ENCODE measurements at places on chromosomes 1 and 21.

GRCh38 chr21:30164796-30165195, 1.8 kb downstream of the CLDN17 start:
- no peak for DNase-seq

- DNase-seq = no peak
Measured at GRCh38 chr1:28180306-28181305, 4.1 kb upstream of the PTAFR start.

DNA sequence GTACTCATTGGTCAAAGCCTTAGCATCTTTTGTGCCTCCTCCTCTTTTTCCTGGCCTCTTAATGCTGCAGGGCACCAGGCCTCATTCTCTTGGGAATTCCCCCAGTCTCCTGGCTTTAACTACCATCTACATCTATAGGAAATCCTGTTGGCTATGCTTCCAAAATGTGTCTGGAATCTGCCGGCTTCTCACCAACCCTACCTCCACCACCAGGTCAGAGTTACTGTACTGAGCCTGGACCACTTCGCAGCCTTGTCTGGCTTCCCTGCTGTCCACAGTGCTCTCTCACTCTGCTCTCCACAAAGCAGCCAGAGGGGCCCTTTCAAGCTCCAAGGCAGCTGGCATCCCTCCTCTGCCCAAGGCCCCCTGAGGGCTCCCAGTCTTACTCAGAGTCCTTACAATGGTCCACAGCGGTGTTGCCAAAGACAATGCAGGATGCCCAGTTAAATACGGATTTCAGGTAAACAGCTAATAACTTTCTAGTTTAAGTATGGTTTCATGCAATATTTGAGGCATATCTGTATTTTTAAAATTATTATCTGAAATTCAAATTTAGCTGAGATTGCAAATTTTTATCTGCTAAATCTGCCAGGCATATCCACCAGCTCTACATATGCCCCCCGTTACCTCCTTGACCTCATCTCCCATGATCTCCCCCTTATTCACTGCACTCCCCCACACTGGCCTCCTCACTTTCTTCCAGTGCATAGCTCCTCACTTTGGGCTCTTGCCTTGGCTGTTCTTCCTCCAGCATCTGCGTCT, 34.5 kb upstream of the FAM163A start:
- DNase-seq = no peak

- DNase-seq = no peak
Measured at GRCh38 chr21:15289896-15290841, 225.4 kb upstream of the NRIP1 start.

GRCh38 chr21:44433791-44434567, 21.3 kb upstream of the LRRC3 start:
- DNase-seq = no peak

DNA sequence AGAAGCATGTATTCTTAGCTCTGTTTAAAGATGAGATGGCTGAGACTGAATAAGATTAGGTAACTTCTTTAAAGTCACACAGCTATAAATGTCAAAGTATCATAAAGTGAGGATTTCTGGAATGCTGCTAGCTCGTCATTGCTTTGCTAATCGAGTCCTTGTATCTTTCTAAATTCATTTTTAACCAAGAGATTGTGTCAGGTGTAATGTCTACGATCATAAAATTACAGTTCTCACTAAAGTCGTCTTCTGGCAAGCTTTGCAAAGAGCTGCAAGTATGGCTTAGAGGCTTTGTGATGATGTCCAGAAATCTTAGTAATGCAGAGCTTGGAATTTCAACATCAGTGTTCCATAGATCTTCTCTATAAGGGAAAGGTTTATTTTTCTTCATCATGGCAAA, 569.8 kb downstream of the LMO4 start:
- DNase-seq = no peak

GRCh38 chr1:27650539-27651175, 15.7 kb upstream of the FGR start:
- DNase-seq = no peak

DNA sequence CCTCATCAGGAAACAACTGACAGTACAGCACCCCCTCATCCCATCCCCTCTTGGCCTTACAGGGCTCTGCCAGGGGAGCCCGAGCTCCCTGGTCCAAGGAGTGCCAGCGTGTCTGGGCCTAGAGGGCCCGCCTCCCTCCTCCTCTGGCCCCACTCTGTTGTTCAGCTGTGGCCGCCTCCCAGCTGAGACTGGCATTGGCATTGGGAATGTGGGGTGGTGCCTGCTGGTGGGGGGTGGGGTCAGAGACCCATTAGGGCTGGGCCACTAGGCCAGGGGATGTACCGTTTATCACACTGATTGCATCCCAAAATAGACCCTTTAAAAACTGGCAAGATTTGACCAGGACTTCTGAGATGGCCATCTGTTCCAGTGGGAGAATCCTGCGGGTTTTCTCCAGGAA, 1.4 kb downstream of the LDLRAP1 start:
- no peak for DNase-seq

DNA sequence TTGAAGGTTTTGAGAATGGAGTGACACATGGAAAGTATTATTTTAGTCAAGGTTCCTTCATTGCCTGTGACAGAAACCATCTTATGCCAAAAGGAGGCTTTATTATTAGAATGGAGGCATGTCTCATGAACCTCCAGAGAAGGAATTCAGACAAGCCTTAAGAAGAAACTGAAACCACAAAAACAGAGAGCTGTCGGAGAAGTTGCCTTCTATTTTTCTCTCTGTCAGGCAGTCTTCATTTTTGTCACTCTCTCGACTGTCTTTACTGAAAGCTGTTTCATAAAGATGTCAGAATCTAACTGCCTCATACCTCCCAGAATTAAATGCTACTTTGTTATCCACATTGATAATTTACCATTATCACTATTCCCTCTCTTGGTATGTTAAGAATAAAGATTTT, 434.7 kb upstream of the ADGRL4 start:
- no peak for DNase-seq

- no peak for DNase-seq
Measured at GRCh38 chr1:218345673-218346390, 696 bp downstream of the TGFB2 start.

- no peak for DNase-seq
Measured at GRCh38 chr1:18922848-18923755, 20.7 kb upstream of the ALDH4A1 start.
